Sigmoid colon (tissue), 7 donors: ENCODE measurements at places on chromosomes 4 and X. TPM values are rescaled to one million over a fixed set of nuclear protein-coding genes. Genes with fewer than 3 reads are reported as not detected.

DNA sequence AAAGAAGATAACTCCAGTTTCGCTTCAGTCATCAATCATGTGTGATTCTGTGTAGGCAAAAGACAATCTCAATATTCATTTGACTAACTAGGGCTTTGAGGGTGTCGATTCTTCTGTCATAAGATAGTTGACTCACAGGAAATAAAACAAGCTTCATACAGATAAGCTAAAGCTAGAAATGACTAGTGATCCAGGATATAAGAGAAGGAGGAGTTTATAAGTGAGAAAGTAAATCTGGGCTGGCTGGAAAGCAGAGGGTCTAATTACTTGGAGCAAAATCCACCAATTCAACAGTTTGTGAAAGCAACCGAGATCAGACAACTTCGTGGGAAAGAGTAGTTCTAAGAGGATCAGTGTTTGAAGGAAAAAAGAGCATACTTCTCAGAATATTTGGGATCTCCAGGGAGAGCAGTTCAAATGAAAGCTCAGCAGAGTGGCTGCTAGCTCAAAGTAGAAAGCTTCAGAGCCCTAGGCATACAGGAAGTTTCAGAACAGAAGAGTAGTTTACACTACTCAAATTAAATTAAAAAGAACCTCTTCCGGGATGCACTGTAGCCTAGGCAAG lies 429.3 kb downstream of the INPP4B start:
- DNase-seq = no peak

DNA sequence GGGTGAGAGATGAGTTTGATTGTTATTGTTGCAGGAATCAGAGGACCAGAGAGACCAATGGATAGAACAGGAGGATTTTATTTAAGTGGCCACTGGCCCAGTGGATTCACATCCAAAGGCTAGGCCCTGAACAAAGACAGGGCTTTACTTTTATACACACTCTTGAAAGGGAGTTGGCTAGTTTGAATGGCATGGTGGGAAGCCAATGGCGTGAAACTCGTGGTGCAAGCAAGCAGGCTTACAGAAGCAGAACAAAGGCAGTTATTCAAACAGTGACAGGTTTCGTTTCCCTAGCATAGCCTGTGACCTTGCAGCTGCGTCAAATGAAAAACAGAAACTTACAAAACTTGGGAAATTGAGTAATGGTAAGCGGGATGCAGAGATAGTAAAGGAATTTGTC lies 110.2 kb upstream of the PRDX4 start:
- DNase-seq = no peak

The TBX22 gene
- total RNA-seq = not detected

The TLR2 gene
- total RNA-seq = 25.0 TPM

The PPEF2 gene
- total RNA-seq = 0.28 TPM
